Fibroblast of skin of scalp (primary cell): ENCODE measurements at places on chromosomes 6 and 20.

DNA sequence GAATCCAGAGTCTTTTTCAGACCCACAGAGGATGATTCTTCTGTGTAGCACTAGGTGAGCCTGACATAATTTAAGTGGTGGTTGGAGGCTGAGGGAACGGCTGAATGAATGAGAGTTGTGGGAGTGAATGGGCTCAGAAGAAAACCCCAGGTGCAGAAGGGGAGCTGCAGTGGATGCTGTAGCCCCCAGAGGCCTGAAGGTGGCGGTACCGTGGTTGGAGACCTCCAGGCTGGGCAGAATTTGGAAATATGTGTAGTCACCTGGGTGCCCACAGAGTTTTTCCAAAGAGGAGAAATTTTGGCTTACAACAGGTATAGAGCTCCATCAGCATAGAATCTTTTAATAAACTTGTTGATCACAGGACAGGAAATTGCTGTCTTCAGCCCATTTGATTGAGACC lies 6.5 kb upstream of the RAET1G start:
- DNase-seq = no peak

GRCh38 chr6:17360564-17360963 lies 32.8 kb upstream of the CAP2 start:
- no peak for DNase-seq

DNA sequence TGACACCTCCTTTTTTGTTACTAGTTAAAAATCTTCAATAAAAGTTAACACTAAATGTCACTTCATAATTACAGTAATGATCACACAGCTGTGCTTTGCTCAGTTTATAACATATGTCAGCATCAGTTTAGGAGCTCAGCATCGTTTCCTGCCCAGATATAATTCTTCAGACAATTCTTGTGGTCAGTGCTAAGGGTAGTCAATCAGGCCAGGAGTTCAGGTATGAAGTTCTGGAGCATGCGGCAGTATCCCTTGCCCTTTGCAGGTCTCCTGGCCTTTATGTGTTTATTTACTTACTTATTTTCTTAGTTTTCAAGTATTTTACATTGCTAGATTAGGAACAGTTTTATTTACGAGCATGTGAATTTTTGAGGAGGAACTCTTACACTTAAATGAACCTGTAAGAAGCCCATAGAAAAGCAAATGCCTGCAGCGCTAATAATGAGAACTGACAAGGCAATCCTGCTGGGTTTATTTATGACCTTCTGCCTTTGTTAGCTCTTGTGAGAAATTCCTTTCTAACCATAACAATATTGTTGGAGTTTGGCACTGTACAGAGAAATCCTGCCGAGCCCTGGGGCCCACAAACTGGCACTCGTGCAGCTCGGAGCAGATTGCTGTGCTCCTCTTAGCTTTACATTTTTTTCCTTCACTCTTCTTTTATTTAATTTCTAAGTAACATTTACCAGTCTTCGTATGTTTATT lies 252.8 kb downstream of the TMEM242 start:
- DNase-seq = peak; percentile 23

DNA sequence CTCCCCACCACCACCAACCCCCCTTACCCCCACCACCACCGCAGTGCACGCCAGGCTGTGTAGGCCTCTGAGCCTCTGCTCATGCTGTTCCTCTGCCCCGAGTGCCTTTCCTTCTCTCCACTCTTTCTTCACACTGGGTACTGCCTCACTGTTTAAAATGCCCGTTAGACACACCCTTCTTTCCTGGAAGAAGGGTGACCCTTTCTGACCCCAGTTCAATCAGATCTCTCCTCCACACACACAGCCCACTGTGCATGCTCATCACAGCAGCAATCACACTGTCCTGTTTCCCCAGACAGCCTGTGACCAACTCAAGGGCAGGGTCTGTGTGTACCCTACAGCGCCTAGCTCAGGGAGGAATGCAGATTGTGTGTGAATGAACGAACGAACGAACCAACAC lies 10.0 kb downstream of the TMEM74B start:
- no peak for DNase-seq

- DNase-seq = no peak
Measured at GRCh38 chr20:2080532-2081224, 20.9 kb upstream of the STK35 start.

- DNase-seq = no peak
Measured at GRCh38 chr20:23195636-23196035, 109.5 kb upstream of the CD93 start.

GRCh38 chr6:124982669-124983068 lies 20.4 kb downstream of the RNF217 start:
- no peak for DNase-seq

DNA sequence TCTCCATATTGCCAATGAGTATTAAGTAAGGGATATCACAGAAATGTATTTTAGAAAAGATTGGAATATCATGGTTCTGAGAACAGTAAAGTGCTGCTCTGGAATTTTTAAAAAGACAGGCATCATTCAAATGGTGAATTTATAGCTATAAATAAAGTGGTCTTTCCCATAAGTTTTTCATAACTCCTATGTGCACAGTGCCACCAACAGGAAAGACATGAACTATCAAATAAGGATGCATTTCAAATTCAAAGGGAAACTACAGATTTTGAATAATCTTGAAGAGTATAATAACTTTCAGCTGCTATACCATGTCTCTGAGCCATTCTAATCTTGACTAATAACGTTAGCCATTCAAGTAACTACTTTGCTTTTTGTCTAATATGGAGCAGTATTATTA lies 456.8 kb upstream of the GJE1 start:
- peak; percentile 56 for DNase-seq

- peak; percentile 90 for DNase-seq
Measured at GRCh38 chr6:32609731-32610640, 20.3 kb upstream of the HLA-DRB1 start.

DNA sequence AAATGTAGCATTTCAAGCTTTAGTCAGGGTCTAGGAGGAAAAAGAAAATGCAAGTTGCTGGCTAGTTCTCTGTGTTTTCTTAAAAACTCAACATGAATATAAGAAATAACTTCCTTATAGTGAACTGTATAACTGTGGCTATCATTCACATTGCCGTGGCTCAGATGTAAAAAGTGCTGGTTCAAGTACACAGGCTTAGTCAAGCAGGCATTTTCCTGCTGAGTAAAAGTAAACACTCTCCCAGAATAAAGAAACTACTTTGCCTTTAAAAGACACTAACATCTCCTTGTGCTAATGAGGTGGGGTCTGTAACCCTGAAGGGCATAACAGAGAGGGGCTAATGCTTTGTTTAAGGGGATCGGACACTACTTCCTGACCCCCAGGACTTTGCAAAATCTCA lies 3.3 kb downstream of the ATP5F1E start:
- DNase-seq = no peak

DNA sequence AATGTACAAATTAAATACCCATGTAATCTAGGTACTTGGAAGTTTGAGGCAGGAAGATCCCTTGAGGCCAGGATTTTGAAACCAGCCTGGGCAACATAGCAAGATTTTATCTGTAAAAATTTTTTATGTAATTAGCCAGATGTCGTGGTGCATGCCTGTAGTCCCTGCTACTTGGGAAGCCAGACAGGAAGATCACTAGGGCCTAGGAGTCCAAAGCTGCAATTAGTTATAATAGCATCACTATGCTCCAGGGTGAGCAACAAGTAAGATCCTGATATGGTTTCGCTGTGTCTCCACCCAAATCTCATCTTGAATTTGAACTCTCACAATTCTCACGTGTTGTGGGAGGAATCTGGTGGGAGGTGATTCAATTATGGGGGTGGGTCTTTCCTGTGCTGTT lies 535.8 kb downstream of the TENT5A start:
- DNase-seq = no peak

DNA sequence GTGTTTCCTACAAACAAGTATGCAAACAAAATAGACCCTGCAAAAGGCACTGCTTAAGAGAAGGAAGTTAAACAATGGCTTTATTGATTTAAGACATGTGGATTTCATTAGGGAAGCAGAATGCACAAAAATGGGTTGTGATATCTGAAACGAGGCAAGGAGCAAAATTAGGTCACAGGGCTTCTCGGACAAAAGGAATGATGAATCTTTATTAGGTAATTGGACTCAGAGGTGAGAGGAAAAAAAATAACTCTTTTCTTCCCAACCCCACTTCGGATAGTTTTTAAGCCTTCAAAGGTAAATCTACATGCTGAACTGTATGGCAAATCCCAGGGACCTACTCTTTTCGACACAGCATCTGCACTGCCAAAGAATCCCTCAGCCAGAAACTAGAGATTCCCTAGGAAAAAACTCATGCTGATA lies 183.0 kb upstream of the TAB2 start:
- peak; percentile 43 for DNase-seq

DNA sequence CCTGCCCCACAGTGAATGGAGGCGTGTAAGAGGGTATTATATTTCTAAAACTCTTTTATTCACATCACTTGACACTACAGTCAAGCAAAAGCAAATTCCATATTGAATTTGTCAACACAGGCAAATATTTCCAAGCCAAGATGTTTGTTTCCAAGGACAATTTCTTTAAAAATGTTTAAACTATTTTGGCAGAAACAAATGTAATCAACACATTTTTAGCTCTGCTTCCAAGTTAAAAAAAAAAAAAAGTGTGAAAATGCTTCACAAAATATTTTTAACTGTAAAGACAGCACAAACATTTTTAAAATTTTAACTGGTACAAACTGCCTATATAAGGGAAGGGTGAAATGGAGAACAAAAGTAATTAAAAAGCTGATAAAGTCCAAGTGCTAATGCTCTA lies 44.9 kb upstream of the DST start:
- DNase-seq = no peak

DNA sequence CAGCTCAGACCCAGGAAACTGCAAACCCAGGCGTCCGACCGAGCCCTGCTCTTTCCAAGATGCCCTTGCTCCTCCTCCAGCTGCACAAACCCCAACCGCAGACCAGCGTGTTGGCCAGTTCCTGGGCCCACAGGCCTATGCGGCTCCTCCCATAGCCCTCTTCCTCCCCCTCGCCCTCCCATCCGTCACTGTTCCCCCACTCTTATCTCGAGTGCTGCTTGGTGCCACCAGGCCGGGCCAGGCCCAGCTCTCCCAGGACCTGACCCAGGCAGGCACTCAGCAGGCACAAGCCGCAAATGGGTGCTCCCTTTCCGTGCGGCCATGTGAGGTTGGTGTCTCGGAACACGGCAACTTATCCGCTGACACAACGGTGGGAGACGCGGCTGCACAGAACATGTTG lies 28.6 kb downstream of the ADRM1 start:
- DNase-seq = no peak

- no peak for DNase-seq
Measured at GRCh38 chr6:116941727-116942126, 64.7 kb downstream of the RFX6 start.

DNA sequence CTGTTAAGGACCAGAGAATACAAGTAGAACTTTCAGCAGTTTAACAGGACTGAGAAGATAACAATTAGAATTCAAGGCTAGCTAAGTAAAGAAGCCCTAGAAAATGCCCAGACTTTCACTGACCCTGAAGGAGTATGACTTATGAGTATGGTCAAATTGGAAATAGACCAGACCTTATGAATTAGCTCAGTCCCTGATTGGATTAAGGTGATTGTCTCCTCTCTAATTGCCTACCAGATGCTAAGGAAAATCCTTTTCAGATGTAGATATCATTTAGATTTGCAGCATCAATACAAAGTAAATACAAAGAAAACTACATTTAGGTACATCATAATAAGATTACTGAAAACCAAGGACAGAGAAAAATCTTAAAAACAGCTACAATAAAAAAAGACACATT lies 58.9 kb downstream of the CNR1 start:
- DNase-seq = no peak

DNA sequence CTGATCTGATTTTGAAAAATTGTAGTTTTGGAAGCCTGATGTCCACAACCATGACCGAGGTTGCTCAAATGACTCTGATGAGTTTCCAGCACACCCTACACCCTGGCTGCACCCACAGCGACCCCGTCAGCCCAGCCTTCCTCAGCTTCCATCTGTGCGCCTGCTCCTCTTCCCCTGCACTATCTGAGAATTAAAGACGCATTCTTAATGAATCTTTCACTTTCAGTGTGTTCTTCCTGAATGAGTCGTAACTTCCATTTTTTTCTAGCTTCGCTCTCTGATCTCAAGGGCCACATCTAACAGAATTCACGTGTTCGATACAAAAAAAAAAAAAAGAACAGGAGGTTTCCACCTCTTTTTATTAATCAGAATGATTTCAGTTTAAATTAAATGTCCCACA lies 21.3 kb upstream of the RREB1 start:
- peak; percentile 53 for DNase-seq

GRCh38 chr6:54074578-54075195 lies 36.6 kb upstream of the MLIP start:
- DNase-seq = peak; percentile 36

DNA sequence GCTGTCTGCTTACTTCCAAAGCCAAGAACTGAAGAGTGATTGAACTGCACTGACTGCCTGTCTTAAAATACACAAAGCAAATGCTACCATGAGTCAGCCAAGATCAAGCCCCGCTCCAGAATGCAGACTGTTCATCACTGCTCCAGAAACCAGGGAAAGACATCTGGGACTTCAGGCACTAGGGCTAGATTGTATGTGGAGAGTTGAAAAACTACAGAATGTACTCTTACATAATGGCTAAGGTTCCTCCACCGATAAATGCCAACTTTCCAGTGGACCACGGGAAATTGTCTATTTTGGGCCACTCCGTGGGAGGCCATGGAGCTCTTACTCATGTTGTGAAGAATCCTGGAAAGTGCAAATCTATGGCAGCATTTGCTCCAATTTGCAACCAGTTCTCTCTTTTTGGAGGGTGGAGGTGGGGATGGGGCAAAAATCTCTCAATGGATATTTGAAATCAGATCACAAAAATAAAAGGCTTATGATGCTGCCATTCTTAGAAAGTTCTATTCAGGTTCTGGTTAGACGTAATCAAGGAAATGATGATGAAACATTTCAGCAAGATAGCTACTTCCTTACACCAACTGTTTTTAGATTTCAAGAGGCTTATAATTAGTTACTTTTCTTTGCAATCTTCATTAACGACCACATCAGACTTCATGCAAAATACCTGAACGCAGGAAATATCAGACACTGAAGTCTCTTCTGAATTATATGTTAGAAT lies 11.8 kb upstream of the CAP2 start:
- DNase-seq = peak; percentile 76

GRCh38 chr20:63129376-63129965 lies 86.5 kb downstream of the YTHDF1 start:
- DNase-seq = no peak

GRCh38 chr20:43755851-43756250 lies 29.0 kb upstream of the GTSF1L start:
- DNase-seq = peak; percentile 69

GRCh38 chr20:54017846-54018245 lies 52.5 kb downstream of the BCAS1 start:
- no peak for DNase-seq

DNA sequence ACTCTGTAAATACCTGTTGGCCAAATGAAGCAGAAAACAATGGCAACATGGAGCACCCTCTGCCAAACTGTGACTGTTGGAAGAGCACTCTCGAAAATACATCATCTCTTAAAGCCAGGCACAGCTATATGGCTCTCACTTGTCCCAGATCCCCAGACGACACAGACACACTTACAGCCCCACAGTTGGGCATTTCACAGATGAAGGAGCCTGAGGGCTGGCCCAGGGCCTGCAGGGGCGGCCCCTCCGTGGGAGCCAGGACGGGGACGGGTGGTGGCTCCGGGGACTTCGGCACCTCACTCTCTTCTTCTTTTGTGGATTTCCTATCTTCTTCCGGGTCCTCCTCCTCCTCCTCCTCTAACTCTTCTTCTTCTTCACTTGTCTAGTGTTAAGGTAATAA lies 18.4 kb upstream of the MRPS10 start:
- no peak for DNase-seq

GRCh38 chr6:114366899-114367298 lies 24.1 kb upstream of the HS3ST5 start:
- no peak for DNase-seq
